ENCODE measurements at places on chromosomes 3 and 15. TPM values are rescaled to one million over a fixed set of nuclear protein-coding genes. Genes with fewer than 3 reads are reported as not detected.

CYFIP1 gene
- 79.6 TPM for total RNA-seq

NDUFB4 gene
- 39.7 TPM for total RNA-seq

SCN11A gene
- total RNA-seq, result 0.09 TPM

SELENOS gene
- 69.5 TPM for total RNA-seq

HCLS1 gene
- 65.9 TPM for total RNA-seq

HRG gene
- not detected for total RNA-seq

CCR3 gene
- total RNA-seq, result not detected

ADCY5 gene
- not detected for total RNA-seq

PPP1R14D gene
- not detected for total RNA-seq

POLQ gene
- 4.0 TPM for total RNA-seq

SPRED1 gene
- total RNA-seq, result 29.2 TPM

PEX11A gene
- 3.4 TPM for total RNA-seq

COL6A5 gene
- total RNA-seq, result not detected

CNBP gene
- 246 TPM for total RNA-seq

ZDHHC3 gene
- 50.4 TPM for total RNA-seq

FANCD2OS gene
- not detected for total RNA-seq

Data from endothelial cell of coronary artery (primary cell).